ENCODE measurements at places on chromosomes 6 and 20. TPM values are rescaled to one million over a fixed set of nuclear protein-coding genes. Genes with fewer than 3 reads are reported as not detected.

- no peak for DNase-seq
- no peak overlapping the region for H3K27ac ChIP-seq
- no peak overlapping the region for H3K4me3 ChIP-seq
These were observed 50.3 kb downstream of the DEK start for GRCh38 chr6:18214003-18214402.

DNA sequence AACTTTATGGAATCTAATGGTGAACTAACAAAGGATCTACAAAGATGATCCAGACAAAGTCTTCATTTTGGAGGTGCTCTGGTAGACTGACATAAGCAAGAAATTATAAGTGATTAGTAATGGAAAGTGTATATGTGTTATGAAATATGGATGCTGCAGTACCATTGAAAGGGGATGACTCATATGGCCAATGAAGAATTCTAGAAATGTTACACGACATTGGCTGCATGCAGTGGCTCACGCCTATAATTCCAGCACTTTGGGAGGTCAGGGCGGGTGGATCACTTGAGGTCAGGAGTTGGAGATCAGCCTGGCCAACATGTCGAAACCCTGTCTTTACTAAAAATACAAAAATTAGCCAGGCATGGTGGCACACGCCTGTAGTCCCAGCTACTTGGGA is 23.5 kb downstream of the CFAP206 start:
- DNase-seq, result no peak

DNA sequence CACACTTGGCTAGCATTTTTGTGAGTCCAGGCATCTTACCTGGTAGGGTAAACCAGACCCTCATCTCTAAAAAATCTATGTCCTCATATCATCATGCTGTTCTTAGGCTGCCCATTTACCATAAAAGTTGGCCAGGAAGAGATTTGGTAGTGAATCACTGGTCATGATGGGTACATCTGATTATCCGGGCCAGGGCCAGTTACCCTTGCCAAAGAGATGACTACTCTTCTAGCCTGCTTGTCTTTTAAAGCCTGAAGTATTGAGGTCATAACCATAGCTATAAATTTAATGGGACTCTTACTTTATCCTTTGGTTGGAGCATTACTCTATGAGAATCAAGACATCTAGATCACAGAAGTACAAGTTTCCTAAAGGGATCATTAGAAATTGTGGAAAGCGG is 276.8 kb downstream of the TENT5A start:
- DNase-seq, result no peak
- no peaks in the 10 kb centered on the region for H3K36me3 ChIP-seq
- no peaks in the 10 kb centered on the region for H3K27me3 ChIP-seq

GRCh38 chr6:98525860-98526259 is 308.5 kb upstream of the POU3F2 start:
- H3K27me3 ChIP-seq, result no peaks in the 10 kb centered on the region
- no peak for DNase-seq
- no peaks in the 10 kb centered on the region for H3K36me3 ChIP-seq
- no peak overlapping the region for H3K27ac ChIP-seq

GRCh38 chr20:5524896-5525295 is 208.1 kb upstream of the PROKR2 start:
- H3K27me3 ChIP-seq, result no peaks in the 10 kb centered on the region
- H3K36me3 ChIP-seq, result no peaks in the 10 kb centered on the region
- no peak overlapping the region for H3K27ac ChIP-seq
- H3K4me1 ChIP-seq, result peaks cover 12% of the 10 kb centered on the region
- no peak for DNase-seq
- no peak overlapping the region for H3K4me3 ChIP-seq

DNA sequence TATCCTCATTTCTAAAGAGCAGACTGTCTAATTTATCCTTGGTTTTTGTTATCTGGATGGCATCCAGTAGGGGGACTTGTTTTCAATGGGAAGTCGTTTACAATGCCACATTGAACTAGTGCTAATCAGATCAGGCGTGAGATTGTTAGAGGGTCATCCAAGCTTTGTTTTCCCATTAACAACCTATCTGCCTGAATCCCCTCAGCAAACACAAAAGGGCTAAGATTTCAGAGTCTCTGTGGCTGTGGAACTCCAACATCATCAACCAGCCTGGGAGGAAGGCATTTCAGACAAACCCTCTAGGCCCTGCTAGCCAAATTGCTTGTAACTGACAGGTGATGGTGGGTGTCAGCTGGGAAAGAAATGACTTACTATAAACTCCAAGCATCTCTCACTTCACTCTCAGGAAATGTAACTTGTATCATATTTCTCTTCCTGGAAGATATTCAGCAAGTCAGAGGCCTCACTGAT is 47.7 kb downstream of the COL19A1 start:
- no peaks in the 10 kb centered on the region for H3K27me3 ChIP-seq
- DNase-seq, result no peak
- no peaks in the 10 kb centered on the region for H3K36me3 ChIP-seq
- no peak overlapping the region for H3K27ac ChIP-seq

GJA10 gene
- not detected for total RNA-seq

DNA sequence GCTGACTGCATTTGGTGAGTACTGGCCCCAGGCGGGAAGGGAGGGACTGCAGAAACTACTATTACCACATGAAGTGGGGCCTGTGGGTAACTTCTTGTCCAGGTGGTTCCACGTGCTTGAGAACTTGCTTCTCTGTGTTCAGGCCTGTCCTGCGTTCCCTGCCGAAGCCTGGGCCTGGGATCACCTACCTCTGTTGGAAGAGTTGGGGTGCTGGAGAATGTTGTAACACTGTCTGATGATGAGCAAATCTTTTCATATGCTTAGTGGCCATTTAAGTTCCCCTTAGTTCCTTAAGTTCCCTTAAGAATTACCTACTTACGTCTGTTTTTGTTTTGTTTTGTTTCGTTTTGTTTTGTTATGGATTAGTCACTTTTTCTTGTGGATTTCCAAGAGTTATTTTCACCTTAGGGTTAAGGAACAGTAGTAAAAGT is 154.4 kb downstream of the DTNBP1 start:
- H3K36me3 ChIP-seq, result peaks cover 43% of the 10 kb centered on the region
- no peak overlapping the region for H3K27ac ChIP-seq
- no peaks in the 10 kb centered on the region for H3K4me1 ChIP-seq
- DNase-seq, result no peak
- no peaks in the 10 kb centered on the region for H3K27me3 ChIP-seq
- H3K4me3 ChIP-seq, result no peak overlapping the region

C6orf58 gene
- total RNA-seq, result not detected

DCDC2 gene
- total RNA-seq, result not detected

- H3K4me1 ChIP-seq, result peaks cover 5% of the 10 kb centered on the region
- no peak overlapping the region for H3K27ac ChIP-seq
- H3K4me3 ChIP-seq, result no peak overlapping the region
- H3K27me3 ChIP-seq, result no peaks in the 10 kb centered on the region
These were observed 419.1 kb downstream of the CDC5L start for GRCh38 chr6:44806656-44807055.

- peaks cover 5% of the 10 kb centered on the region for H3K36me3 ChIP-seq
- no peaks in the 10 kb centered on the region for H3K27me3 ChIP-seq
- no peak overlapping the region for H3K4me3 ChIP-seq
These were observed 50.9 kb downstream of the DTD1 start for GRCh38 chr20:18638768-18639167.

- no peaks in the 10 kb centered on the region for H3K27me3 ChIP-seq
- no peak overlapping the region for H3K27ac ChIP-seq
- no peaks in the 10 kb centered on the region for H3K4me1 ChIP-seq
- no peak overlapping the region for H3K4me3 ChIP-seq
These were observed 179.9 kb downstream of the CDC5L start for GRCh38 chr6:44567406-44567805.

DNA sequence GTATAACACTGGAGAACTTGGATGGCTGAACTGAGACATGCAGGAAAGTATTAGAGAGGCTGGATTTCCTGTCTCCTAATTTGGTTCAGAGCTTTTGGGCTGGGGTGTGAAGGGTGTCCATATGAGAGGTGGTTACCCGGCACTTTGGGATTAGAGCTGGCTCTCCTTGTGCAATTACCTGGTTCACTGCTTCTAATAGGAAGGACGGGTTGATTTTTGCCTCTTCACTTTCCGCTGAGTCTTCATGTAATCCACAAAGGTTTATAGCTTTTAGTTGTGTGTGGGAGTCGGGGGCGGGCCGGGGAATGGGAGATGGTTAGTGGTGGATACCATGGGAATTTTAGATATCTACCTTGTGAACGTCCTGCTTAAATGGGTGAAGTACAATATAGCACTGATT is 151.5 kb downstream of the BTBD3 start:
- no peak overlapping the region for H3K27ac ChIP-seq
- H3K4me1 ChIP-seq, result no peaks in the 10 kb centered on the region
- H3K27me3 ChIP-seq, result no peaks in the 10 kb centered on the region

TFAP2D gene
- total RNA-seq, result not detected

DNA sequence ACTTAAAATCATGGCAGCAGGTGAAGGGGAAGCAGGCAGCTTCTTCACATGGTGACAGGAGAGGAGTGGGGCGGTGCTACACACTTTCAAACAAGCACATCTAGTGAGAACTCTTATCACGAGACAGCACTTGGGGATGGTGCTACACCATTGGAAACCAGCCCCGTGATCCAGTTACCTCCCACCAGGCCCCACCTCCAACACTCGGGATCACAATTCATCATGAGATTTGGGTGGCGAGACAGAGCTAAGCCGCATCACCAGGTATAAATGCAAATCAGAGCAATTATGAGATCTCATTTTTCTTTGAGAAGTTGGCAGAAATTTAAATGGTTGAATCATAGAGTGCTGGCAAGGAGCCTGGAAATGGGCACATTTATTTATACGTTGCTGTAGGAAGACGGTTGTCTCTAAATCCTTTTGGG is 31.4 kb downstream of the IGF2R start:
- no peak overlapping the region for H3K27ac ChIP-seq
- H3K4me3 ChIP-seq, result no peak overlapping the region
- no peaks in the 10 kb centered on the region for H3K36me3 ChIP-seq
- H3K4me1 ChIP-seq, result peaks cover 25% of the 10 kb centered on the region
- no peak for DNase-seq

GRCh38 chr20:5945963-5946362 is 4.4 kb downstream of the TRMT6 start:
- H3K4me3 ChIP-seq, result no peak overlapping the region
- peaks cover 36% of the 10 kb centered on the region for H3K36me3 ChIP-seq
- DNase-seq, result no peak
- no peaks in the 10 kb centered on the region for H3K27me3 ChIP-seq

STXBP5 gene
- total RNA-seq, result 31.1 TPM

GRCh38 chr20:63196768-63197470 is 19.0 kb downstream of the YTHDF1 start:
- H3K36me3 ChIP-seq, result peaks cover 4% of the 10 kb centered on the region
- H3K4me3 ChIP-seq, result no peak overlapping the region
- no peaks in the 10 kb centered on the region for H3K27me3 ChIP-seq
- no peak overlapping the region for H3K27ac ChIP-seq

UBE2V1 gene
- 160 TPM for total RNA-seq

ZBTB12 gene
- 3.5 TPM for total RNA-seq

GRCh38 chr20:50381075-50381732 is 129.0 kb upstream of the PTPN1 start:
- H3K4me3 ChIP-seq, result peak overlapping the region; percentile 40
- H3K36me3 ChIP-seq, result no peaks in the 10 kb centered on the region
- H3K27ac ChIP-seq, result no peak overlapping the region
- DNase-seq, result no peak
- H3K27me3 ChIP-seq, result no peaks in the 10 kb centered on the region

GRCh38 chr6:33211136-33211535 is 2.8 kb downstream of the RING1 start:
- H3K4me1 ChIP-seq, result peaks cover 31% of the 10 kb centered on the region
- peaks cover 15% of the 10 kb centered on the region for H3K36me3 ChIP-seq
- no peak overlapping the region for H3K4me3 ChIP-seq
- no peak overlapping the region for H3K27ac ChIP-seq

DNA sequence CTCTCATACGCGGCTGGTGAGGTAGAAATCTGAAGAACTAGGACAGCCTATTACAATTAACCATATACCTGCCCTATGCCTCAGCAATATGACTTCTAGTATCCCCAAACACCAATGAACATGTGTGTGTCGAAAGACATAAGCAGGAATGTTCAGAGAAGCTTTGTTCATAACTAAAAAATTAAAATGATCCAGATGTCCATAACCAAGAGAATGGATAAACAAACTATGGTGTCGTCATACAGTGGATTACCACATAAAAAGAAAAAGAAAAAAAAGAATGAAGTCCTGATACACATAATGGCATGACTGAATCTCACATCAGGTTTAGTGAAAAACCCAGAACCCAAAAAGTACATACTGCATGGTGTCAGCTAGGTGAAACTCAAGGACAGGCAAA is 73.9 kb downstream of the MDN1 start:
- H3K27me3 ChIP-seq, result no peaks in the 10 kb centered on the region
- peaks cover 33% of the 10 kb centered on the region for H3K36me3 ChIP-seq
- DNase-seq, result no peak
- no peaks in the 10 kb centered on the region for H3K4me1 ChIP-seq

DNA sequence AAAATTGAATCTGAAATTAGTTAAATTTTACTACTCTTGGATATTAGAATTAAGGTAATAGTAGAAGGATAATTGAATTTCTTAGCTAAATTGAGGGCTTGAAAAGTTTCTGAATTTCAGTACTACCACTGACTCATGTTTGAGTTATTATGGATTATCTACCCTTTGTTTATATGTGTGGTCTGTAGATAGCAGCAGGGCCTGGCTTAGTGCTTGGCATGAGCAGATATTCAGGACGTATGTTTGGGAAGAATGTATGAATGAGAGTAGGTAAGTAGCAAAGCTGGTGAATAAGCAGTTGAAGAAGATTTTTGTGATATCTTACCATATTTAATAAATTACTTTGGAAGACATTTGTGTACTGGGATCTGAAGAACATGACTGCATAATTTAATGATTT is 152.7 kb downstream of the MACROD2 start:
- H3K27ac ChIP-seq, result no peak overlapping the region
- H3K4me3 ChIP-seq, result no peak overlapping the region
- no peaks in the 10 kb centered on the region for H3K36me3 ChIP-seq
- H3K4me1 ChIP-seq, result no peaks in the 10 kb centered on the region
- no peaks in the 10 kb centered on the region for H3K27me3 ChIP-seq
- no peak for DNase-seq

DNA sequence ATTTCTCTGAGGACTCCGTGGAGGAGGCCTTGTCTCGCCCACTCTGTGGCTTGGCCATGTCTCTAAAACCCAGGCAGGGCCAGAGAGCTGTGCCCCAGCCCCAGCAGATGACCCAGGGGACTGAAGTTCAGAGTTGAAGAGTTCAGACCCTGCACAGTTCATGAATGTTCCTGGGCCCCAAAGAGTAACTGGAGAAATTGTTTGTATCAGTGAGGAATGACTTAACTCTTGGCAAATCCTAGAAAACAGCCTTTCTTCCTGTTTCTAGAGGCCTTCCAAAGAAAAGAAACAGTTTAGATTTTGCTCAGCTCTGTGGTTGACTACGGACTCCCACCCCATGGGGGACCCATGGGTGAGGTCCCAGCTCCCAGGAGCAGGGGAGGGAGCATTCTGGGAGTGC is 62.1 kb upstream of the EYA2 start:
- no peak overlapping the region for H3K4me3 ChIP-seq
- no peaks in the 10 kb centered on the region for H3K27me3 ChIP-seq
- no peaks in the 10 kb centered on the region for H3K36me3 ChIP-seq
- H3K27ac ChIP-seq, result no peak overlapping the region
- no peaks in the 10 kb centered on the region for H3K4me1 ChIP-seq

TRDN gene
- total RNA-seq, result not detected

GRCh38 chr6:43434001-43434840 is 6.9 kb downstream of the ABCC10 start:
- peaks cover 16% of the 10 kb centered on the region for H3K36me3 ChIP-seq
- H3K27me3 ChIP-seq, result no peaks in the 10 kb centered on the region
- no peak for DNase-seq
- H3K4me1 ChIP-seq, result no peaks in the 10 kb centered on the region

Measured in CD8-positive, alpha-beta memory T cell (primary cell).